Activated T-cell treated with anti-CD3 and anti-CD28 coated beads, Interleukin-2, amount 50 U/mL, for 1 hour (primary cell): ENCODE measurements at places on chromosomes 2 and 18.

GRCh38 chr2:212709280-212709679, 170.7 kb upstream of the ERBB4 start:
- no peak for DNase-seq

DNA sequence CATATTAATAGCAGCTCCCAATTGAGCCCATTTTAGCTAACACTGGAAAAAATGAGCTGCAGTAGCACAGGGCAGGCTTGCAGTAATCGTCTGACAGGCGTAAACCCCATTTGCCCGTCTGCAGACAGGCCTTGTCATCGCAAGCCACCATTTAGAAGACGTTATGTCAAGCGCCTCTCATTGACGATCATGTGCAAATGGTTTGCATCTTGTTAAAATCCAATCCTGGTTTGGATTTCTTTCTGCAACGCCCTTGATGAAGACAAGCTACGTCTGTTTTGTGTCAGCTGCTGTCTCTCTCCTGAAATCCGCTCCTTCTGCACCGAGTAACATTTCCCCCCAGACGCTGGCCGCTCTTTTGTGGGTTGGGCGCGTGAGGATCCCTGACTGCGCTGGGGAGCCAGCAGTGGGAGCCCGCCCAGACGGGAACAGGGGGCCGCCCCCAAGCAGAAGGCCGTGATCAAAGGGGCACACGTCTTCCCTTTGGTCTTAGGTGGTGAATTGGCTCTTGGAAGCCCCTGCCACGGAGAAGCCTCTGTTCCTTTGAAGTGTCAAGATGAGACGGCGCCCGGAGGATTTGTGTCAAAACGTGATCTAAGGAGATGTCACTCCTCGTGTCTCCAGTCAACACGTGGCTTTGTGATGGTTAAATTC, 84.2 kb upstream of the GPC1 start:
- no peak for DNase-seq

DNA sequence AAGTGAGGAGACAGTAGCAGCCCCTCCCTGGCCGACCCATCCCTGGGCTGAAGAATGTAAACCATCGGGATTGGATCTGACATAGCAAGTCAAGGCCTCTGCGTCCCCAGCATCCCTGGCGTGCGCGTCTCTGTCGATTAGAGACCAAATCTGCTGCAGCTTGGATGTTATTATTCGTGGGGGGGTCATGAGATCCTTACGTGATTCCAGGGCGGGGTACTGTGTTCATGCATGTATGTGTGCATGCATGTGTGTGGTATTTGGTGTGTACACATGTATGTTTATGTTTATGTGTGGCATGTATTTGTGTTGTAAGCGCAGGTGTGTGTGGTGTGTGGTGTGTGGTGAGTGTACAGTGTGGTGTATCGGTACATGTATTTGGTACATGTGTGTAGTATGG, 741.8 kb upstream of the SALL3 start:
- no peak for DNase-seq

GRCh38 chr2:224523626-224524577, 61.3 kb downstream of the CUL3 start:
- no peak for DNase-seq

DNA sequence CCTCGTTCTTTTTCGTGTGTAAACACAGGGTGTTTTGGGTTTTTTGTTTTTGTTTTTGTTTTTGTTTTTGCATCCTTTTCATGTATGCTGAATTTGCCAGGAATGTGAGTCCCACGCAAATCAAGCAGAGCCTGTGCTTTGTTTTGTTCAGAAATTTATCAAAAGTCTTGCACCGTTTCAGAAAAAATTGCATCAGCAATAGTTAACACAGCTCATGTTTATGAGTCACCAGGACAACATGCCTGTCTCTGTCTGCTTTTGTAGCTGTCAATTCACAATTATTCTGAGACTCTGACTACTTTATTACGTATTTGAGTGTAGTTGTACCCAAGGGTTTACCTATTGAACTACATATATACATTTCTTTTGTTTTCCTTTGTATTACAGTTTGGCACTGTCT, 38.3 kb downstream of the MRPL44 start:
- DNase-seq: no peak

DNA sequence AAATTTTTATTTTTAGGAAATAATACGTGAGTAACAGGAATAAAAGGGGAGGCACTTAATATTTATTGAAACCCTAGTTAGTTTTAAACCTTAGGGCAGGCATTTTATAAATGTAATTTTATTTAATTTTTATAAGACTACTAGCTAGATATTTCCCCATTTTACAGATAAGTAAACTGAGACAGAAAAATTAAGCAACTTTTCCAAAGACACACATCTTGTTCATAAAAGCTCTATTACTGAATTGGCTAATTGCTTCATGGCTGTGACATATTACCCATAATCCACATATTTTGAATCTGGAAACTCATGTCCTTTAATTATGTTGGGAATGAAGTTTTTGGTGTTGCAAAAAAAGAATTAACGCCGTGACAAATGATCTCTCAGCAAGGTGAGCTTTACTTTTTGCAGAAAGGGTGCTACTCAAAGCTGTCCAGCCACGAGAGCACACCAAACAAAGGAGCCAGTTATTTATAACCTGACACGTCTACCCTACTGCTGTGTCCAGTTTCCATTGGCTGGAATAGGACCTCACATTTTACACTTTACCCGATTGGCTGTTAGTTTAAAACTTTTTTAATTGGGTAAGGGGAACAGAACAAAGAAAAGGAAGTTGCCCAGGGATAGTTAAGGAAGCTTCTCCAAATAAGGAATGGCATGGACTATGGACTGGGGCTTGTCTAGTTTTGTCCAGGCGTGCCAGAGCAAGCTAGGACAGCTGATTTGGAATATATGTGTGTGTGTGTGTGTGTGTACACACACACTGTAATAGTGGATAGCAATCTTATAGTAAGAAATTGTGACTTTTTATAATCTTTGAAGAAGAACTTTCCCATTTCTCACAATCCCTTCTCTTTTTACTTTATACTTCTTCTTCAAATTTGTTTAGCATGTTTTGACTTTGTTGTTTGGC, 54.2 kb downstream of the COMMD1 start:
- DNase-seq: no peak

- DNase-seq: no peak
Measured at GRCh38 chr2:206424134-206424533, 19.2 kb upstream of the ADAM23 start.

- DNase-seq: no peak
Measured at GRCh38 chr18:61741881-61742454, 150.8 kb downstream of the RNF152 start.

DNA sequence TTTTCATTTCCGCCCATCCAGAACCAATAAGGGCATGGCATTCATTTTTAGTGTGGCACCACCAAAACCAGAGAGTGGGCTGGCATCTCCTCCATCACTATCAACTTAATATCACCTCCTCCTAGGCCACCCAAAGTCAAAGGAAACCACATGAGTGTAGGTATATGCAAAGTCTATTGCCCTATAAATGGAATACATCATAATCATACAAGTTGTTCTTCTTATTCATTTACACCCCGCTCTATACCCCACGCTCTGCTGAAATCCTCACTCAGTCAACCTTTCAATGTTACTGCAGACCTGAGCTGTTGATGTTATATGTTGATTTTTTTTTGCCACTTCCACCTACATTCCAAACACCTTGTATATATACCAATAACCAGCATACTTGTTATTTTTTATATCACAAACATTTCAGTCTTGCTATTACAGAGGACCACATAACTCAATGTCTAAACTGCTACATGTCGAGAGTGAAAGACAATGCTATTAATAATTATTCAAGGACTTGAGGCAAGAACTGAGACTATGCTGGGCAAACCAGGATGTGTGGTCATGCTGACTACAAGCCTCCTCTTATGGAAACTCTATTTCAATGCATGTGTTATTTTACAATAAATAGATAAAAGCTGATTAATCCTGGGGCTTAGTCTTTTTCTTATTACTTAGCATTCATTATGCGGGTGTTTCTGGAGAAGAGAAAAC, 466.5 kb upstream of the ID2 start:
- DNase-seq: no peak

GRCh38 chr2:23789012-23789411, 137.9 kb downstream of the ATAD2B start:
- no peak for DNase-seq
